ENCODE measurements at places on chromosomes 7 and 10.
A peak's percentile ranks its signal among the peaks of the same experiment; 100 is the strongest.

DNA sequence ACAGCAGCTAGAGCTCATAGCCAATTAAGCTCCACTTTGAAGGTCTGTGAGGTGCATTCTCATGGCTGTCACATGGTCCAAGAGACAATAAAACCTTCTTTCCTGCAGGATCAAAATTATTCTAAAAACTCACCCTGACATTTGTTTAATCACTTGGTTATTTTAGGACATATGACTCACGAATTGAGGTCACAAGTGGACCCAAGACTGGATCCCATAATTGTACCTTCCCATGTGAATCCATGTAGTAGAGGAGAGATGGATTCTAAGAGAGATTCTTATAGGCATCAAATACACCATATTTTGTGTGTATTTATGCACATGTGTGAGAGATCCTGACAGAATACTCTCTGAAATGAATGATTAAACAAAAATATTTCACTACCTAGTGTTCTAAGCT lies 18.1 kb downstream of the POLR1F start:
- no peak for DNase-seq

- no peak for DNase-seq
Measured at GRCh38 chr10:85578860-85579259, 787.7 kb downstream of the GRID1 start.

DNA sequence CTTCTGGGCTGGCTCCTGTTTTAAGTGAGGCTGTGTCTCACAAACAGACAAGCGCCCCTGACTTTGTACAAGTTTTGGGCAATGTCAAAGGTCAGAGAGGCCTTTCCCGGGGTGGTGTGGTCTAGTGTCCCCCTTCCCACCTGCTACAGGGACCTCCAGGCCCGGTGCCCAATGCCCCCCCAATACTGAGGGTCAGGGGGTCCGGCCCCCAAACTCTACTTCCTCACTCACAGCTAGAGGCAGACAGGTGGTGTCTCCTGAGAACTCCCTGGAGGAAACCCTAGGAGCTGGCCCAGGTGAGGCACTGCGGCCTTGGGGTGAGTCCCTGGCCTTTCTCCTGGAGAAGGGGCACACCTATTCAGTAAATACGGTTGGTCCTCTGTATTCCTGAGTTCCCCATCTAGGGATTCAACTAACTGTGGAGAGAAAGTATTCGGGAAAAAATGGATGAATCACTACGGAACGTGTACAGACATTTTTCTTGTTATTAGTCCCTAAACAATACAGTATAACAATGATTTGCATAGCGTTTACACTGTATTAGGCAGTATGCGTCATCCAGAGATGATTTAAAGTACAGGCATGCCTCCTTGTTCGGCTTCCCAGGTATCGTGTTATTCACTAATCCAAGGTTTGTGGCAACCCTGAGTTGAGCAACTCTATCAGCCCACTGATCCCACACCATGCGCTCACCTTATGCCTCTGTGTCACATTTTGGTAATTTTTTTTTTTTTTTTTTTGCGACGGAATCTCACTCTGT lies 308.1 kb downstream of the WDR37 start:
- no peak for DNase-seq

- DNase-seq: no peak
Measured at GRCh38 chr10:65358565-65358964, 1567.3 kb upstream of the LRRTM3 start.

GRCh38 chr10:5094265-5095205 lies at the start of gene AKR1C3:
TSS of gene AKR1C3 (plus strand) at chr10:5094414. CDS start at chr10:5094445, 31 bp downstream.
- DNase-seq: no peak

DNA sequence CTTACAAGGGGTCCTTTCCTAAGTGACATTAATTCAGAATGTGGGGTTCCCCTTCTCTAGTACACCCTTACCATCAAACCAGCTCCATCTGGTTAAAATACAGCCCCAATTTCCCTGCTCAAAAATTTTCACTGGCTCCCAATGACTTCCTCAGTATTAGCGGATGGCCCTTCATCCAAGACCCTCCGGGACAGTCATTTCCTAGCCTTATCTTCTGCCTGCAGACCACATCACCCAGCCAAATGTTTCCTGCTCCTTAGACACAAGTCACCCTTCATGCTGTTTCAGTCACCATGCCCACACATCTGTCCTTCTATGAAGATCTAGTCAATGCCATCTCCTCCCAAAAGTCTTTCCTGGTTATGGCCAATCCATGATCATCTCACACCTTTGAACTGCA lies 45.2 kb downstream of the PARD3 start:
- no peak for DNase-seq

- no peak for DNase-seq
Measured at GRCh38 chr7:154857728-154858681, 144.9 kb downstream of the PAXIP1 start.

GRCh38 chr10:136465-136762 lies 1.2 kb downstream of the ZMYND11 start:
- no peak for DNase-seq

DNA sequence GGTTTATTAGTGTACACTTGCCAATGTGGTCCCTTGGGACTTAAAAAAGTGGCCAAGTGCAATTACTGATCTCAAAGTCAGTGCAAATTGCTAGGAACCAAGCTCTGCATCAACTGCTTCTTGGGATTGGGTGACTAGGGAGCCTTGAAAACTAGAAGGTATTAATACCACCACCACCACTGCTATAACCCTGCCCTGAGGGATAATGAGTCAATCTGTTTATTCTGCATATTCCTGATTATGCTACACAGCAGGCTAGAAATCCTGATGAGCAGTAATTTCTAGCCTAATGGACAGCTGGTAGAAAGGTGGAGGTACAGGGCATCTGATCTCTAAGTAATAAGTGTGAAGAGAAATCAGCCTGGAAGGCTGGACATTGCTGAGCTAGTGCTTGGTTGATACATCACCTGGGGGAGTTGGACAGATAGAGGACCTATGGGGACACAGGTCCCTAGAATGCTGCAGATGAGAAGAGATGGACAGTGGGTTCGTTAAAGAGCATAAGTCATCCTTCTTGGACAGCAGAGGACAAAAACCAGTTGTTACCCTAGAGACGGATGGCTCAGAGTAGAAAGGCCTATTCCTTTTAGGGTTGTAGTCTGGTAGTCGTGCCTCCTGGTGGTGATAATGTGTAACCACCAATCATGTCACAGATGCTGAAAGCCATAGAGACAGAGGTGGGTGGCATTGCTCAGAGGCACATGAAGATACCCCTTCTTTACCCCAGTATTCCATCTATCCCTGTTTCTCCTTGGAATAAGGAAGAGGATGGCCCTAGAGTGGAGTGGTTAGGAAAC lies 554.8 kb downstream of the SORCS1 start:
- no peak for DNase-seq

GRCh38 chr7:107592361-107593024 lies 12.4 kb downstream of the BCAP29 start:
- no peak for DNase-seq

GRCh38 chr7:3010161-3010560 lies 33.5 kb downstream of the CARD11 start:
- DNase-seq: no peak

- no peak for DNase-seq
Measured at GRCh38 chr10:71784679-71785272, 11.5 kb upstream of the VSIR start.

DNA sequence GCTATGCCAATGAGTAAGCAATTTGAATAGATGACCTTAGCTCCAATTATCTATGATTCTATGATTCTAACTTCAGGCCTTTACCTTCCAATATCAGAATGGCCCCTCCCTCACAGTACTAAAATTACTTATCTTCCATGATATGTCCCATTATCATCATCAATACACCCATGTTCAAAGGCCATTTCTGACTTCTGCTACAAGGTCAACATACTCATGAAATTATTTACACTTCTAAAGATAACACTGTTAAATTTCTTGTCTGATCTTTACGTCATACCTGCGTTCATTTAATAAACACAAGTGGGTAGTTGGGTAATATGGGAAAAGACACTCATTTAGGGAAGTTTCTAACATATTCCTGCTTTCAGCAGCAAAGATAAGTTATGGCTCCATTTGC lies 21.2 kb downstream of the IMMP2L start:
- no peak for DNase-seq

DNA sequence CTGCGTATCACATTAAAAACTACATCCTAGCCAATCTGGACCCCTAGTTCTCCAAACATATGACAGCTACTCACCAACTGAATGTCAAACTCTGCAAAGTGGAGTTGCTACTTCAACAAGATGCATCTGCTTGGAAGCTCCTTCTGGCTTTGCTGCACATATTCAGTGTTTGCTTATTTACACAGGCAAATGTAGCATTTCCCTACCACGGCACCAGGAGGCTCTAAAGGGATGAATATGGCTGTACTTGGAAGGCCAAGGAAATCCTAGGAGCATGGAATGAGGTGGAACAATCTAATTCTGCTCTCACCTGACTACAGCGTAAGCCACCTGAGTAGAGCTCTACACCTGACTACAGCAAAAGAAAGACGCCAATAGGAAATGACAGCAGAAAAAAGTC lies 39.7 kb downstream of the MTPAP start:
- DNase-seq: no peak

DNA sequence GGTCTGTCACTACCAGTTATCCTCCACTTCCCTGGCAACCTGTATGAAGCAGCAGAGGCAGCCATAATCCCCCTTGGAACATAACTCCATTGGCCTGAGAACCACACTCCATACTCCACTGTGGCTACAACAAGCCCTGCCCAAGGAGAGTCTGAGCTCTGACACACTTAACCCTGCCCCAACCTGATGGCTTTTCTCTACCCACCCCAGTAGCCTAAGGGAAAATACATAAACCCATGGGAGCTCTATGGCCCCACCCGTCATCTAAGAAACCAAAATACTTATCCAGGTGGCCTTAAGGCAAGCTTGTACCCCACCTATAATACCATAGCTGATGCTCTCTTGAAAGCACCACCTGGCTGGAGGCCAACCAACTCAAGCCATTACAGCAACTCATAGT lies 324.8 kb upstream of the GLI3 start:
- DNase-seq: no peak

DNA sequence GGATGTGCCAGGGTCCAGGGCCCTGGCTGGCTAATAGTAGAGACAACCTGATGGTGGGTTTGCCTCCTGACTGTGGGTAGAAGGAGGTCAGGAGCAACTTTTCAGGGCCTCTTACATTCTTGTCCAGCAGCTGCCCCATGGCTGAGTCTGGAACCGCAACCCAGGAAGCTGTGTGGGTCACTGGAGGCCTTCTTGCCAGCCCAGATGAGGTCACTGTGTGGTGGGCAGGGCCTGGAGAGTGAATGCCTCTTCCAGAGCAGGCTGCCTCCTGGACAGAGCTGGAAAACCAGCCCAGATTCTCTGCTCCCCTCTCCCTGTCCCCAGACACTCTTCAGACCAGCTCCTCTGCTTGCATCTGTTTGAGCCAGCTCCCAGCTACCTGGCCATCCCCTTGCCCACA lies 43.5 kb upstream of the LEP start:
- peak; percentile 5 for DNase-seq

GRCh38 chr7:1447551-1448244 lies 11.6 kb downstream of the MICALL2 start:
- DNase-seq: no peak

- no peak for DNase-seq
Measured at GRCh38 chr7:106485031-106485551, 175.9 kb downstream of the CCDC71L start.

GRCh38 chr10:122233857-122234348 lies 37.2 kb upstream of the BTBD16 start:
- DNase-seq: no peak

GRCh38 chr10:46028584-46029460 lies 1.6 kb downstream of the NCOA4 start:
- no peak for DNase-seq

GRCh38 chr10:58239561-58240169 lies 28.0 kb downstream of the IPMK start:
- no peak for DNase-seq

DNA sequence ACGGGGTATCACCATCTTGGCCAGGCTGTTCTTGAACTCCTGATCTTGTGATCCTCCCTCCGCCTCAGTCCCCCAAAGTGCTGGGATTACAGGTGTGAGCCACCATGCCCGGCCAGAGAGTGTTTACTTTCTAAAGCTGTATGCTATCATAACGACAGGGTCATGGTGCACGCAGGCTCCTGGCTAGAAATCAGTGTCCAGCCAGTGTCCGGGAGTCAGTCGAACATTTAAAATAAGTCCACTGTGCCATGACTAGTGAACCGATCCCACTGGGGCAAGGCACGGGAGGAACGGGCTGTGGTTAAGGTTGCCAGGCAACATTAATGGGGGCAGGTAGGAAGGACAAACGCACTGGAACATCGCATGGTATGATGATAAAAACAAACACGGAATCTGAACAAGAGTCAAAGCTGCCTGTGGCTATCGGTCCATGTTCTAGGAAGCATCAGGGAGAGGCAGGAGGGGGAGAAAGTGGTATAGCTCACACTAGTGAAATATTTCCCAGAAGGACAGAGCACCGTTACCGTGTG lies 89.0 kb upstream of the SEPHS1 start:
- no peak for DNase-seq

GRCh38 chr10:2165771-2166460 lies 428.6 kb upstream of the ADARB2 start:
- no peak for DNase-seq

GRCh38 chr7:149716932-149717307 lies 56.5 kb downstream of the ZNF467 start:
- no peak for DNase-seq

GRCh38 chr7:82348251-82348650 lies 95.3 kb downstream of the CACNA2D1 start:
- no peak for DNase-seq

DNA sequence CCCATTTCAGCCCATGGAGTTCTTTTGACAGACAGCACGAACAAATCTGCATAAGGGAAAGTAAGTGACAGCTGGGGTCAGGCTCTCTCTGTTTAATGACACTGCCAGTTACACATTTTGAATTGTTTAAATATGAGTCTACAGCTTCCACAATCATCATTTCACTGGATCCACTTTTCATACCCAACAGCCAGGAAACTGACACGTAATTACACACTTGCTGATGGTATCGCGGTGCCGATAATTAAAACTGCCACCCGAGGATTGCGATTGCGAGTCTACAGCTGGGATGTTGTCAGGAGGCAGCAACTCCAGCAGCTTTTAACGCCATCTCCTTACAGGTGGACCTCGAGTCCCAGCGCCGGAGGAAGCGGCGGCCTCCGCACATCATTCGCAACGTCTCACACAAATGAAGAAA lies 230.8 kb upstream of the MGMT start:
- DNase-seq: no peak

Measured in activated CD4-positive, CD25-positive, alpha-beta regulatory T cell treated with anti-CD3 and anti-CD28 coated beads, Interleukin-2, amount 50 U/mL, for 72 hours (primary cell).